ENCODE measurements at places on chromosomes 7 and 10.

GRCh38 chr7:2965301-2965700 lies 78.4 kb downstream of the CARD11 start:
- DNase-seq, result no peak

GRCh38 chr10:23693925-23694324 lies 255.1 kb downstream of the OTUD1 start:
- DNase-seq, result no peak

DNA sequence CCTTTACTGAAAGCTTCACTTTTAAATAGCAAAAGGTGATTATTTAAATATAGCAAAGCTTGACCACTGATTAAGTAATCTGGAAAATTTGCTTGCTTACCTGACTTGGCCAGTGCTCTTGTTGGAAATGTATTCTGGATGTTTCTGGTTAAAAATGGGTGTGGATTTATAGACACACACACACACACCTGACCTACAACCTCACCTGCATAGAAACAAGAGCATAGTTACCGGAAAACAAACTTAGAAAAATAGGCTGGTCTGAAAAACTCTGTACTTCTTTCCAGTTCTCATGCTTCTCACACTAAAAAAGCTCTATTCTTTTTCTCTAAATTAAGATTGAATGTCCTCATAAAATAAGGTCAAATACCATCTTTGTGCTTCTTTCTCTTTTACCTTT lies at the start of gene AGR3:
TSS of gene AGR3 (minus strand) at position 140 of the 400 bp plus-strand sequence. CDS start 3,365 bp downstream, outside the sequence.
- no peak for DNase-seq

DNA sequence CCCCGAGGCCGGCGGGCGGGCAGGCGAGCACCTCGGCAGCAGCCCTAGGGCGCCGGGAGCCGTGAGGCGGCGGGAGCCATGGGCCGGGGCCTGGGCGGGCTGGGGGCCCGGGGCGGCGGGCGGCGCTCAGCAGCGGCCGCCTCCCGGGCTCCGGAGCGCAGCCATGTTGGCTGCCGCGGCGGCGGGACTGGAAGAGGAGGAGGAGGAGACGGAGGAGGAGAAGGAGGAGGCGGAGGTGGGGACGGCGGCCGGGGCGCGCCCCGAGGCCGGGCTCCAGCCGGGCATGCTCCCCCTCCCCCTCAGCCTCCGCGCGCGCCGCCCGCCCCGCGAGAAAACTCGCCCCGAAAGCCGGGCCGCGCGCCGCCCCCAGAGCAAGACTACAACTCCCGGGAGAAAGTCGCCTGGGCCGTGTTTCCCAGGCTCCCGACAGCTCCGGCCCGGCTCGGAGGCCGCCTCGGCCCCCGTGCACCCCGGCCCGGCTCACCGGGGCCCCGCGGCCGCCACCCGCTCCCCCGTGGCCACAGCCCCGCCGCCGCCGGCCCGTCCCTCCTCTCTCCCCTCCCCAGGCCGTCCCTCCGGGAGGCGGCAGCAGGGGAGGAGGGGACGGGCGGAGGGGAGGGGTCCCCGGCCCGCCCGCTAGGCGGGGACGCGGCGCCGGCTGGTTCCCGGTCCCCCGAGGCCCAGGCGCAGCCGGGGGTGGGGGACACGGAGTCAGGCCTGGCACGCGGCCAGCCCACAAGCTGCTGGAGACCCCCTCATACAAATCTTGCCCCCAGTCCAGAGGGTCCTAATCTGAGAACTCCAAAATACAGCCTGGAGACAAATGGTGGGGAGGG lies at the start of gene DLG5:
TSS of gene DLG5 (minus strand) at position 190 of the 836 bp plus-strand sequence. CDS start 235 bp downstream, outside the sequence.
- peak; percentile 3 for DNase-seq

Data from stimulated activated CD4-positive, alpha-beta T cell treated with anti-CD3 and anti-CD28 coated beads, Interleukin-15, amount 100 ng/mL, for 48 hours (primary cell).